ENCODE measurements at places on chromosomes 7 and 10.

DNA sequence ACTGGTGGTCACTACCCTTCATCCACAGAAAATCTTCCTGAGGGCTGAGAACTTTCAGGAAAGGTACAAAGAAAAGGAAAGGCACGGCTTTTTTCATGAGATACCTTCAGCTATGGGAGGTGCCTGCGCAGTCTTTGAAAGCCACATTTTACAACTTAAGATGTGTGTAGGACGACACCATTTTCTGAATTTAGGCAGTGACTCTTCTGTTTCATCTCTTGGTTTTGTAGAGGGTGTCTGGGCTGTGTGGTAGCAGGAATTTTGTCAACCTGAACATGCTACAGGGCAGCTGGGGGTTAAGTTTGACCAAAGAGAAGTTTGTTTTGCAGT lies 138.1 kb downstream of the NRP1 start:
- DNase-seq: no peak

GRCh38 chr7:81294897-81295515 lies 376.2 kb upstream of the SEMA3C start:
- no peak for DNase-seq

DNA sequence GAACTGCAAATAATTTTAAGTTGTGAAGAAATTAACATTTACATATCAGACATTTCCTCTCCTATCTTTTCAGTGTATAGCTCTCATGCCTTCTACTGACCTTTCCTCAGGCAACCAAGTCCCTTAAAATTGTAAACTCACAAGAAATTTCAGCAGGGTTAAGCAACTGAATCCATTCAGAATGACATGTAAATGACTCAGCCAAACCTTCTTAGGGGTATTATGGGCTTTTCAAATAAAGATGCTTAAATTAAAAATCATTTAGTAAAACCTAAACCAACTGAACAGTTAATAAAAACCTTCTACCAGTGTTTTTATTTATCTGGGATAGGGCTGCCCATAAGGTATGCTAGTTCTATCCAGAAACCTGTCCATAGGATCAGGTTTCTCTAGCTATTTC lies 20.7 kb downstream of the WAPL start:
- DNase-seq: no peak

DNA sequence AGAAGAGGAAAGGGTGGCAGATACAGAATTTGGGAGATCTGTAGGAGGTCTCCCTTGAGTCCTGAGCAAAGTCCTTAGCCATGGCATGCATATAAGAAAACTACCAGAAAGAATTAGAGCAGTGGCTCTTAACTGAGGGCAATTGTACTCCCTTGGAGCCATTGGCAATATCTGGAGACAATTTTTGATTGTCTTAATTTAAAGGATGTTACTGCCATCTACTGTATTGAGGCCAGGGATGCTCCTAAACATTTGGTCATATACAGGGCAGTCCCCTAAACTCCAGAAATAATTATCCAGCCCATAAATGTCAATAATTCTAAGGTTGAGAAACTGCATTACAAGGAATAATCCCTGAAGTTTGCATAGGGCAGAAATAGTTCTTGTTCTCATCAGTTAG lies 136.4 kb upstream of the ODAD2 start:
- DNase-seq: no peak

DNA sequence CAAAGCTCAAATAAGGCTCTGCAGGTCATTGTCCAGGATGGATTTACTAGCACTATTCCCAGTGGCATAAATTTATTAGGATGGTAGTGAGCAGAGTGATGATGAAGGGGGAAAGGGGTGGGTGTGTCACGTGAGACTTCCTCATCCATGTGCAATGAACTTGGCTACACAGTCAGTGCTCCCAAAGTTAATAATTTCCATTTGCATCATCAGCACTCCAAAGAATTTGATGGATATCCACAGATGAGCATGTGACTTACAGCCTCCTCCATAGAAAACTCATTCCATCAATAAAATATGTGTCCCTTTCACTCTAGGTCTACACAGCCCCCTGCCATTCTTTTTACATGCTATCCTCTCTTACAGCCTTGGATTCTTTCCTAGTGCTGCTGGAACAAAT lies 142.6 kb upstream of the PLPP4 start:
- DNase-seq: no peak

- no peak for DNase-seq
Measured at GRCh38 chr10:94496010-94496409, 49.6 kb upstream of the HELLS start.

GRCh38 chr7:149859369-149859768 lies 14.4 kb upstream of the ATP6V0E2 start:
- DNase-seq: no peak

DNA sequence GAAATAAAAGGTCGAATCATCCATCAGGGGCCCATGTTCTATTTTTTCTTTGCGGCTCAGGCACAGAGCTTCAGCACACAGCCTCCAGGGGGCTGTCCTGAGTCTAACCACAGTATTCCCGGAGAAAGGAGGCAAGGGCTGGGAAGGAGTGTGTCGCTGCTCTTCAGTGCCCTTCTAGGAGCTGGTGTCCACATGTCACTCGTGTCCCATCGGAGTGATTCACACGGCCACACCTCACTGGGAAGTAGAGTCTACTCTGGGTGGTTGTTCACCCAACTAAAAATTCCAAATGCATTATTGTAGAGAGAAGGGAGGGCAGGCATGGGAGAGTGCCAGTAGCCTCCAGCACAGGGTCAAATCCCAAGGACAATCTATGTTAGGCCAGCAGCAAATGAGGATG lies 114.8 kb upstream of the LANCL2 start:
- DNase-seq: no peak

GRCh38 chr7:53022893-53023292 lies 12.5 kb upstream of the POM121L12 start:
- DNase-seq: no peak

DNA sequence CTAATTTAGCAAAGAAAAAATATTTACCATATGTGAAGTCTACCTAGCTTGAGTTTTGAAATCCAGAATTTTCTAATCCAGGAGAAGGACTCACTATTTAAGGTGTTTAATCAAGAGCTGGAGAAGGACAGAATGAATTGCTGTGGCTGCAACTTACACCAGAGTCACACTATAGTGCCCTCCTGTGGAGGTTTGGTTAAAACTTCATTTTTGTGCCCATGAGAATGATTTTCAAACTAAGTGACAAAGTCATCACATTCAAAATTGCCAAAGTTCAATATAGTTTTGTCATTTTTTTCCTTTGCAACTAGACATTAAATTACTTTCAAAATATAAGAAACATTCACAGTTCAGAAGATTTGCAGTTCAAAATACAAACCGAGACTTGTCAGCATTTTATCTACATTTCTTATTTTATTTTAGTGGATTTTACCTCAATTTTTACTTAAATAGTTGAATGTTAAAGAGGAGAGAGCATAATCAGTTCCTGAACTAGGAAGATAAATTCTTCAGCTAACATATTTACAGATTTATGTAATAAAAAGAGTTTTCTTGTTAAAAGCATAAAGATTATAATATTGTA lies 70.7 kb downstream of the CABCOCO1 start:
- DNase-seq: no peak

Measured in stimulated activated CD8-positive, alpha-beta memory T cell treated with anti-CD3 and anti-CD28 coated beads, Interleukin-7, amount 100 ng/mL, for 48 hours (primary cell).